ENCODE measurements at places on chromosomes 12 and 14.

DNA sequence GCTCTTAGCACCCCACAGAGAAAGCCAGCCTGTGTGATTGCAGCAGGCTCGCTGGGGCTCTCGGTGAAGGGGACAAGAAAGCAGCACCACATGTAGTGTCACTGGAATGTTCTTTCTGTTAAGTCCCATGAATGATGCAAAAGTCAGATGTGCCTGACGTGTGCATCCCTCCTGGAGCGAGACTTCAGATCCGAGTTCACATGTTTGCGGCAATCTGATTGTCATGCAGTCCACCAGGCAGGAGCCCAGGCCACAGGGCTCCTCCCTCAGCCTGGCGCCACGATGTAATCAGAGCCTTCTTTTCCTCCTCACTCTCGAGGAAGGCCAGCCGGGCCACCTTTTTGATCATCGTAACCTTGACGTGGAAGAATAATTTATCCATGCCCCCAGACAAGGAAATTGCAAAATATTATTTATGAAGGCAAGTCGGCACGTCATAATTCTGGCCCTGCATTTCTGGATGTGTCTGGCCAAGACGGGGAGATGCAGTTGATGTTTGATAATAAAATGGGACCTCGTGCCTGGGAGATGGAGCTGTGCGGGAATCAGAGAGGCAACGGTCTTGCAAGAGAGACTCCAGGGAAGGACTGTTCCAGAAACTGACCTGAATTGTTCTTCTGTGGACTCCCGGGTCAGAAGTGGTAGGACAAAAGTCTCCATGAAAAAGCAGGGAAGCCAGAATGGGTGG is 214.6 kb downstream of the PHETA1 start:
- DNase-seq = no peak

GRCh38 chr12:6946033-6946919 is 2.5 kb downstream of the C12orf57 start:
- no peak for DNase-seq

DNA sequence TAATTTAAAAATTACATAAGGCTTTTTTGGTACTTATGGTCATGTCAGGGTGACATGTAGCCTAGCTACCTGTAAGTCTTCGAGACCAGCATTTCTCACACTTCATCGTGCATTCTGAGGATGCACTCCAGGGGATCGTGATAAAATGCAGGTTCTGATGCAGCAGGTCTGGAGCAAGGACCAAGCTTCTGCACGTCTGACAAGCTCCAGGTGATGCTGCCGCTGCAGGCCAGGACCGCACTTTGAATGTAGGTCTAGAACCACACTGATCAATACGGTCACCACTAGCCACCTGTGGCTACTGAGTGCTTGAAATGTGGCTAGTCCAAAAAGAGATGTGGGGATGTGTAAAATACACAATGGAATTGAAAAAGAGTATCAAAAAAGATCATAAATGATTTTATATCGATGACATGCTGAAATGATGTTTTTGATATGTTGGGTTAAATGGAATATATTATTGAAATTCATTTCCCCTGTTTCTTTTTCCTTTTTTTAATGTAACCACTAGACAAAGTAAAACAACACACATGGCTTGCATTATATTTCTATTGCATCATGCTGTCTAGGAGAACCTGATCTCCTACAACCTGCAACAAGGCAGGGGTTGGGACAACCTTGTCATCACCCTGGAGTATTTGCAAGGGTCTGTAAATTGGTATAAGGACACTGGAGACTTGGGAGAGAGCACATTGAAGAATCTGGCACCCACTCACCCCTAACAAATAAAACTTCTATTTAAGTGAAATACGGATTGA is 142.4 kb downstream of the DPF3 start:
- DNase-seq = no peak

DNA sequence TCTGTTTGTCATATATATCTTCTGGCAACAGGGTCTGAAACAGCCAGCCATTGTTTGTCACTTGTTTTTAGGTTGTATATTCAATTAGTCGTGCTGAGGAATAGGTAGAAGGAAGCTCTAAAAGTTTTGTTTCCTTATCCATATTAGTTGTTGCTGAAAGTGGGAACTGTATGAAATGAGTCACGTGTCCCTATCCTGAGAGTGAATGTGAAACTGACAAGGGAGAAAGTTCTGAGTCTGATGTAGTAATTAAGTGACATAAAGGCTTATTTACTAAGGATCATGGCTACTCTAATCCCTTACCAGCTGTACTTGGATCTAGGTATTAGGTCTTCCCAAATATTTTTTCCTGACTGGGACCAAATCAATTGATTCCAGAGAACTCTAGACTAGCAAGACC is 16.4 kb downstream of the FAM234B start:
- DNase-seq = no peak
